ENCODE measurements at places on chromosomes 6 and 20.

DNA sequence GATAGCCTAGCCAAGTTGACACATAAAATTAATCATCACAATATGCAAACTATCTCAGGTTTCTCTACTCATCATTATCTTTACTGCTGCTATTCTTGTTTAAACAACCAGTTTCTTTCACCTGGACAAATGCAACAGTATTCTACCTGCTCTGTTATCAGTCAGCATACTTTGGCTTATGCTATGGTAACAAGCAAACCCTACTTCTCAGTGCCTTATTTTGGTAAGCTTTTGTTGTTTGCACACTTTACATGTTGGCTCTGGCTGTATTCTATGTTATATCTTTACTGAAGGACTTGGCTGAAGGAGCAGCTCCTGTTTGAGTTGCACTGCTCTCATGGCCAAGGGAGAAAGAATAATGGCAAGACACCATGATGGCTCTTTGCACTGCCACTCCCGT lies 463.1 kb downstream of the EPM2A start:
- no peak for DNase-seq

DNA sequence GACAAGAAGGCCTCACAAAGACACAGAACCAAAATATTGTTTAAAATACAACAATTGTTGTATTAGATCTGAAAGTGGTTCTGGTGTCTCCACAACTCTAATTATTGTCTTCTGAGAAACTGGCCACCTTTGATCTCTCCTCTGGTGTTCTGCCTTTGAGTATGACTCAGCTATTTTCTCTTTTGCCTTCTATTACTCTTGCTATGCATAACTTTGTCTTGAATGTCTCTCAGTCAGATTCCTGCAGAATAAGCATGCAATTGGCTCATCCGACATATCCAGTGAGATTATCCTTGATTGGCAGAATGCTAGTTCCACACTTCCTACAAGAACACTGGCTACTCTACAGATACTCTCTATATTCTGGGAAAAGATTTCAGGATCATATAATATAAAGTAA lies 14.3 kb upstream of the EPM2A start:
- DNase-seq = no peak

- no peak for DNase-seq
These were observed 30.9 kb downstream of the SLC22A2 start for GRCh38 chr6:160227769-160228161.

DNA sequence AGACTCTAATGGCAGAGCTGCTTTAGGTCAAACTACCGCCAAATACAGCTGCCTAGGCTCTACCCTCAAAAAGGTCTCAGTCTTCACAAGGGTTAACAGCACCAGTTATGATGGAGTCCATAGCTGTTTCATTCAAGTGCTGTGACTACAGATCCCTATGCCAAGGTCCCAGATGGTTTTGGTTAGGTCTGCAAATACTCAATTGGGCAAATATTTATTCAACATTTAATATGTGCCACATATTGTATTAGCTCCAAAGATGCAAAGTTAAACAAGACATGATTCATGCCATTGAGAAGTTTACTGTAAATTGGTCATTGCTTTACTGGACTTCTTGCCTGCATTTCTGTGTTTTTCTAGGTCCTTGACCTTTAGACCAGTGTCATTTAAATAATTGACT lies 55.8 kb upstream of the TFAP2D start:
- no peak for DNase-seq

DNA sequence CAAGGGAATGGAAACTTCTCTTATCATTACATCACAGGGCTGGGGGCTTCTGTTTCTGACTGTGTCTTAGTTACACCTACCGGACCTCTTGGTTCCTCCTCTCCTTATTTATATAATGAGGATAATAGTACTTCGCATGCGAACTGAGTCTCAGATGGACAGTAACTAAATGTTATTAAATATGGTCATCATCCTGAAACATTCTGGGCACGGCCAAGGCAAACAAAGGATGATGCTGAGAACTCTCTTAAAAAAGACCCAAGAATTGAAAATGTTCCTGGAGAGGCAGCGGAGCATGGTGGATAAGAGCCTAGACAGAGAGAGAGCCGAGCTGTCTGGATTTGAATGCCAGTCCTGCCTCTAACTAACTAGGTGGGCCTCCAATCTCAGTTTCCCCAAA lies 119.8 kb upstream of the SASH1 start:
- DNase-seq = no peak

DNA sequence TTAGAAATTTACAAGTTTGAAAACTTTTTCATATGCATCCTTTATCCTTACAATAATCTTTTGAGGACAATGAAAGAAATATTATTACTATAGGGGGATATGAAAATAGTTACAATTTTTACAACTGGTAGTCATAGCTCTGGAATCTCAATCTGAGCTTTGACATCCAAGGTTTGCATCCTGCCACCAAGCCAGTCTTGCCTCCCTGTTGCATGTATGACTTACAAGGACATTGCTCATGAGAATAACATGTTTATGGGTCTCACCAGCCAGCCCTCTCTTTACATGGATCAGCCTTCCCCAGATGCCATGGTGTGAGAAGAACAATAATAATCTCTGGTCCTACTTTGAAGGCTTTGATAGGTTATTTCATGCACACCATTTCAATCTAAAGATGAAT lies 67.5 kb downstream of the THEMIS start:
- no peak for DNase-seq

DNA sequence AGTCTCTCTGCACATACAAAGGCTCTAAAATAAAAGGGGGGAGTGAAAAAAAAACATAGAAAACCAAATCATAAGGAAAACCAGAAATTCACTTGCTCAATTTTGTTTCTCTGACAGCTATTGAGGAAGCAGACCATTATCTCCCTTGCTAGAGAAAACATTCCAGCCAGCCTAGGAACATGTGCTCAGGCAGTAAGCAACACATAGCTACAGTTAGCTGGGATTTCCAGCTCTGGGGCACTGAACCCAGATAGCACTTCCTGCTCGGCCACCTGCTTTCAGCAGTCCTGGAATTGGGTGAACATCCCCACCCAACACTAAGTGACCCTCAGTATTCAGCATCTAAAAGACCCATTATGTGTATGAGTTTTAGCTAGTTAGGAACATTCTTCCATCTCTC lies 61.3 kb downstream of the TNFRSF21 start:
- DNase-seq = no peak

DNA sequence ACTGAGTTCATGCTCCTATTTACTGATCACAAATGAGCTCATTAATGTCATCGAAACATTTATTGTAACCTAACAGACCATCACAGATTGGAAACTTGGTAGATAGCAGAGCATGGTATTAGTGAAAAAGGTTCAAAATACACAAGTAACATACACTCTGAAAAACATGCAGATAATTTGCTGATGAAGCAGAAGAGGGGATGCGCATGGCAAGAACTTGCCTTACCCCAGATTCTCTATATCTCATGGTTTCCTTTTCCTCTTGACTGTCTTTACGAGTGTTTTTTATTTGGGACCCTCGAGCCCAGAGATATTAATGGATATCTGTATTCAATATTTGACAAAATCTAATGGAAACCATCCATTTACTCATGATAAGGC lies 37.6 kb downstream of the QRSL1 start:
- DNase-seq = no peak

- no peak for DNase-seq
These were observed 78.2 kb downstream of the C6orf118 start for GRCh38 chr6:165231177-165231576.

DNA sequence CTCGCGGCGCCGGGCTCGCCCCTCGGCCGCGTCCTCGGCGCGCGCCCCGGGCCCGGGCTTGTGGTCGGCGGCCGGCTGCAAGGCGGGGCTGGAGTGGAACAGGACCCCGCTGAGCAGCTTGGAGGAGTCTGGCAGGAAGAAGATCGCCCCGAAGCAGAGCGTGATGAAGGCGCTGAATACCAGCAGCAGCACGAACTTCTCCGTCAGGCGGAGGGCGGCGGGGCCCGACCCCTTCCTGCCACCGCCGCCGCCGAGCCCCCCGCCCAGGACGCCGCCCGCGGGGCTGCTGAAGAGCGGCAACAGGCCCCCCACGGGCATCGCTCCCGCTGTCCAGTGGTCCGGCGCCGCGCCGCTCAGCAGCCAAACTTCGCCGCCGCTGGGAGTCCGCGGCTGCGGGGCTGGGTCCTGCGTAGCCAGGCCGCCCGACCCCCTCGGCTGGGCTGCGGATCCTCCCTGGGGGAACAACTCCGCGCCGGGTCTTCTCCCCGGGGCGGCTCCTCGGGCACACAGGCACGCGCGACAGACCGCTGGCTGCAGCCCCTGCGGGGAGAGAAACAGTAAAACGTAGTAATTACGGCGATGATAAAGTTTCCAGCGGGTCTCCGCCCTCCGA lies 707 bp downstream of the MAN1A1 start:
- no peak for DNase-seq

DNA sequence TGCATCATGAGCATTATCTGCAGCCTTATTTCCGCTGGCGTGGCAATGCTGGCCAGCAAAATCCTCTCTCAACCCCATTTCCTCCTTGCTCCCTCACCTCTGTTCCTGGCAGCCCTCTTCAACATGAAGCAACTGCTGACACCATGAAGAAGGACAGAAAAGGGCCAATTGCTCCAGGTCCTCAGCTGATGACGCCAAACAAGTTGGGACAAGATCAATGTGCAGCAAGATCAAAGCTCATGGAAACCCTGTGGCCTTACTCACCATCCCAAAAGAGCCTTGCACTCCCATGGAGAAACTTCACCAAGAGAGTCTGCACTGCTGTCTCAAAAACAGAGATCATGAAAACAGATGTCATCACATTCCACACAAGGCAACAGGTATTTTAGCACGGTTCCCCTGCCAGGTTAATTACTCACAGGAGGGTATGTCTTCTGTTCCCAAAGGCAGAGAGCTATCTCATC lies 7.4 kb downstream of the GFOD1 start:
- DNase-seq = no peak

DNA sequence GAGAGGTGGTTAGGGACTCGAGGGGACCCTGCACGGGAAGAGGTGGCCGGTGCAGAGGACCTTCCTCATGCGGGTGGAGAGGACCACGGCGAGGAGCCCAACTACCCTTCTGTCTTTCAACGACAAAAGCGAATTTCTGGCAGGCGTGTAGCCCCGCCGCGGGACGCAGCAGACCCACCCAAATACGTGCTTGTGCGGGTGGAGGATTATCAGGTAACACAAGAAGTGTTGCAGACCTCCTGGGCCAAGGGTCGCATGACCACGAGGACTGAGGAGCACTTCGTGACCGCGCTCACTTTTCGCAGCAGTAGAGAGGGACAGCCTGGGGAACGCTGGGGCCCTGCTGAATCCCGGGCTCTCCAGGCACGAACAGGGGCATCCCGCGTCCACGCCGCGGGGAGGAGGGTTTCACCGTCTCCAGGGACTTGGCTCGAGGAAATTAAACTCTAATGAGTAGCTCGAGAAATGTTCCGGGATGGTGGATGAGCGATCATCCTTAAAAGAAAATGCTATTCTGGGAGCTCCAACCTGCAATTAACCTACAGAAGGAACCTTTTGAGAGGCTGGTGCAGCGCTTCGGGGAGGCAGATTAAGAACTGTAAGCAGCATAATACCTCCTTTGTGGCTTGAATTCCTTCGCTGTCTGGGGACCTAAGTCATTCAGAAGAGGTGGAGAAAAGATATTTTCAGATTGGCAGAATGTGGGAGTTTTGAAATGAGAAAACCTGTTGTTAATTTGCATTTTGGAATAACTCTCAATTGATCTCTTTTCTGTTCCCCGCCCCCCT lies 804 bp downstream of the C6orf141 start:
- peak; percentile 60 for DNase-seq

GRCh38 chr20:19885939-19886660 lies 128.0 kb downstream of the RIN2 start:
- no peak for DNase-seq

DNA sequence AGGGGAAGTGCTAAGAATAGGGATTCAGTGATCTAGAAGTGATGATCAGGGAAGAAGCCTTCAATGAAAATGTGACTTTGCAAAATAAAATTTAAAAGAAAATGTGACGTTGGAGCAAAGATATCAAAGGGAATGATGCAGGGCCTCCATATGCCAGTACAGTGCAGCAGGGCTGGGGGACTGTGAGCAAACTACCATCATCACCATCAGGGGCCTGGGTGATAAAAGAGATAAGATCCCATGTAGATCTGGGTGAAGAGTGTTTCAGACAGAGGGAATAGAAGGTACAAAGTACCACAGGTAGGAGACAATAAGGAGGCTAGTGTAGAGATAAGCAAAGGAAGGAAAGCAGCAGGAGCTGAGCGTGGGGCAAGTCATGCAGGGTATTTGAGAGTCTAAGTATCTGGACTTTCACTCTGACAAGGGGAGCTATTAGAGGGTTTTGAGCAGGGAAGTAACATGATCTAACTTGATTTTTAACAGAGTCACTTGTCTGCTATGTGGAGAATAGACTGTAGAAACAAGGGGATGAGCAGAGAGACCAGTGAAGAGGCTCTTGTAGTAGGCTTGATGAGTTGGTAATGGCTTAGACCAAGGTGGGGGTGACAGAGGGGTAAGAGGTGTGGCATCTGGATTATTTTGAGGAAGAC lies 295.6 kb downstream of the ZFAND3 start:
- DNase-seq = no peak

DNA sequence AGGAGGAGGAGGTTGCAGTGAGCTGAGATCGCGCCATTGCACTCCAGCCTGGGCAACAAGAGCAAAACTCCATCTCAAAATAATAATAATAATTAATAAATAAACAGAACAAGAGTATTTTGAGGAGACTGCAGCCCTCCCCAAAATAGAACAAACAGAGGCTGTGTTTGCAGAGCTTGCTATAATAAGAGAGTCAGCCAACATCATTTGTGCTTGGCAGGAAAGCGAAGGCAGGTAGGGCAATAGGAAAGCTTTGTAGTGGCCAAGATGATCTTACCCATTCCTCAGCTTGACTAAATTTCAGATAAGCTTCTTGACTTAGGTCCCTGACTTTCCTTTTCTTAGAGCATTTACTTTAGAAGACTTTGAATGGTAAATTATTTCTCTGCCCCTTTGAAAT lies 6.7 kb downstream of the C6orf141 start:
- DNase-seq = no peak

- no peak for DNase-seq
These were observed 113.7 kb downstream of the FAM217A start for GRCh38 chr6:3965071-3965718.

GRCh38 chr6:136549300-136550044 lies 750 bp downstream of the MAP7 start:
- DNase-seq = peak; percentile 52

GRCh38 chr20:29313481-29313880 lies 1944.0 kb upstream of the DEFB115 start:
- DNase-seq = no peak

DNA sequence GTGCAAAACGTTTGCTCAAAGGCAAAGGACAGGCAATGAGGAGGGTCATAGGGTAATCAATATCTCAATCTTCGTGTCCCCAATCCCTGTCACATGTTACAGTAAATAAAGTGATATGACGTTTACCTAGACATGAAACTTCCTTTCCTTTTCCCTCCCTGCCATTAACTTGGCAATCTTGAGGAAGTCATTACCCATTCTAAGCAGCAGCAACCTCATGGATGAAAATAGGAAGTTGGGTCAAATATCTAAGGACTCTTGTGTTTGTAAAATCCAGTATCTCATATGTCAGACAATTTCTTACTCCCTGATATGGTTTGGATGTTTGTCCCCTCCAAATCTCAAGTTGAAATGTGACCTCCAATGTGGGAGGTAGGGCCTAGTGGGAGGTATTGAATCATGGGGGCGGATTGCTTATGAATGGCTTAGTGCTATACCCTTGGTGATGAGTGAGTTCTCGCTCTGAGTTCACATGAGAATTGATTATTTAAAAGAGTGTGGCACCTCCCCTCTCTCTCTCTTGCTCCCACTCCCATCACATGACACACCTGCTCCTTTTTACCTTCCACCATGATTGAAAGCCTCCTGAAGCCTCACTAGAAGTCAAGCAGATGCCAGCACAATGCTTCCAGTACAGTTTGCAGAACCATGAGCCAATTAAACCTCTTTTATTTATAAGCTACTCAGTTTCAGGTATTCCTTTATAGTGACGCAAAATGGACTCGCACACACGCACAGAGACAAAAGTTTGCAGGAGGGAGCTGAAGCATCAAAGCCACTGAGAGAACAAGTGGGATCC lies 545.9 kb upstream of the JARID2 start:
- no peak for DNase-seq
